Activated CD8-positive, alpha-beta memory T cell treated with anti-CD3 and anti-CD28 coated beads, Interleukin-2, amount 50 U/mL, for 4 hours (primary cell): ENCODE measurements at places on chromosomes 1 and 21.

DNA sequence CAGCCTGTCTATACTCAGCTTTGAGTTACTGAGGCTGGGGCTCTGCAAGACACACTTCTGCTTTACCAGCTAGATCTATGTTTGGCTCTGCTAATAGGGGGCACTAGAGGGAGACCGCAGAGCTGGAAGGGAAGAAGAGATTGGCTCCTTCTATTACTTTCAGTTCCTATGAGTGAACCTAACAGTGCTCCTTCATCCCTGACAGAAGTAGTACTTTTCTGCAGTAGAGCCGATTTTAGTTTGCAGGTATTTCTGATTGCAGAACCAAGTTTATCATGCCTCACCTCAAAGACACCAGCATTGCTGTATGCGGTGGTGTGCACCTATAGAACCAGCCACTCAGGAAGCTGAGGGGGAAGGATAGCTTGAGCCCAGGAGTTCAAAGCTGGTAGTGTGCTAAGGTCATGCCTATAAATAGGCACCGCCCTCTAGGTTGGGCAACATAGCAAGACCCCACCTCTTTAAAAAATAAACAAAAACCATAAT lies 5.7 kb upstream of the ZDHHC18 start:
- no peak for DNase-seq

DNA sequence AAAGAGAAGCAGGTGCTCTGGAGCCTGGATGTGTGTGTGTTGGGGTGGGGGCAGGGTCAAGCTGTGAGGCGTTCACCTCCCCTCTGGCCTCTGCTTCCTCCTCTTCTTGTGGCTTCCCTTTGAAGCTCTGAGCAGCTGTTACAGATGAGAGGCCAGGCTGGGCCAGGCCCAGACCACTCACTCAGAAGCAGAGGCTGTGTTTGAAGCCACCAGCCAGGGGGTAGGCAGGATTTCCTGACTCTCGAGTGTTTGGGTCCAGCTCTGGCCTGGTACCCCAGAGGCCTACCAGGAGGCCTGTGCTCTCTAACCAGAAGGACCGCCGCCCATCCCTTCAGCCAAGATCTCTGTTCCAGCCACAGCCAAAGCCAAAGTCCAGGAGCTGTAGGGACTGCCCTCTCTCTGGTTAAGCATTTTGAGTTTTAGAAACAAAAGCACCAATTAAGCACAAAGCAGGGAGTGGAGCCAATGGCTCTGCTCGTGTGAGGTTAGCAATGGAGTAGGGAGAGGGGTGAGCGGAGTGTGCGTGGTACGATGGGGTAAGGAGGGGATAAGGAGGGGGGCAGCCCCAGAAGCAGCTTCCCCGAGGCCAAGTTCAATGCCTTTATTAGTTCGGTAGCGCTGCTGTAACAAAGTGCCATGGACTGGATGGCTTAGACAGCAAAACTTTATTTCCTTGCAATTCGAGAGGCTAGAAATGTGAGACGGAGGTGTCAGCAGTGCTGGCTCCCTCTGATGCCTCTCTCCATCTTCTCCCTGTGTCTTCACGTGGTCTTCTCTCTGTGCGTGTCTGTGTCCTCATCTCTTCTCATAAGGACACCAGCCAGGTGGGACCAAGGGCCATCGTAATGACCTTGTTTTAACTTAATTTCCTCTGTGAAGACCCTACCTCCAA lies 20.5 kb downstream of the RCSD1 start:
- no peak for DNase-seq

- no peak for DNase-seq
Measured at GRCh38 chr1:147579934-147580537, 38.7 kb downstream of the BCL9 start.

DNA sequence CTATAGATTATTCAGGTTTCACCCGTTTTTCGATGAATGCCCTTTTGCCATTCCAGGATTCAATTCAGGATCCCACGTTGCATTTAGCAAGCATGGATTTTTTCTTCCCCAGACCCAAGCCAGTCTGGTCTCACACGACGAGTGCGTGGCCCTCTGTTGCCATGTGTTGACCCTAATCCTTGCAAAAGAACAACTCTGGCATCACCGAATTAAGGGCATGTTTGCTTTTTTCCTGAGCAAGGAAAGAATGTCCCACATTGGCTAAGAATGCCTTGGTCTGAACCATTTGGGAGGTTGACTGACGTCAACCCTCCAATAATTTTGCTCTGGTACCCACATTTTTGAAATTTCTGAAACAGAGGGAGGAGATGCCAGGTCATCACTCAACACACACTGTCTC lies 153.0 kb upstream of the WNT4 start:
- DNase-seq = no peak
